Astrocyte of the cerebellum (primary cell): ENCODE measurements at places on chromosomes 11 and 22.

- DNase-seq: no peak
Observed at GRCh38 chr11:62130283-62131169, 6.7 kb downstream of the INCENP start.

DNA sequence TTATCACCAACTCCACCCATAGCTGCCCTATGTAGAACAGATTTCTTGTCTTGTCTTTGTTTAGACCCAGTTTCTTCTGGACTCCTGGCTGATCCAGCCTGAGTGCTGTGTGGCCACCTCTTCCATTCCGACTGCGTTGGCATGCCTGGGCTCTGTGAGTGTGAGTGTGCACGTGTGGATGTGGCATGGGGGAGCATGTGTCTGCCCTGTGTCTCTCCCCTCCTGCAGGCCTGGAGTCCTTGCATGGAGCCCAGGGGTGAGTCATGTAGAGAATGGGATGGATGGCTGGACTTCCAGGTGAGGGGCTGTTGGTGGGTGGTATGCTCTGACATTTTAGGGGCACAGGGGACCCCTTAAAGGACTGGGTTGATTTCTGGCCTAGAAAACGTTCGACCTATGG lies 194.7 kb downstream of the GRIK4 start:
- DNase-seq: no peak

DNA sequence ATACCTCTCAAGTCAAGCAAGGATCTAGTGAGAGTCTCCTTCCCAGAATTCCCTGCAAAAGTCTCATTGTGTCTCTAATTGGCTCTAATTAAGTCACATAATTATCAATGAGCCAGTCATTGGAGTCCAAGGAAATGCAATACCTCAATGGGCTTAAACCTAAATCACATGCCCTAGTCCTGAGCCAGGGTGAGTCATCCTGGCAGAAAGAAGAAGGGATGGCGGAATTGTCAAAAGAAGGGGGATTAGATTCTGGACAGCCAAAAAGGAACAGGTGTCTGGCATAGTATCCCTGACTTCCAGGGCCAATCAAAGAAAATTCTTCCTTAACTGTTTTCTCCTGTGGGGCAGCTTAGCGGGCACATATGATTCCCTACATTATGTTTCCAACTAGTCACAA lies 25.1 kb upstream of the LDLRAD3 start:
- DNase-seq: no peak

DNA sequence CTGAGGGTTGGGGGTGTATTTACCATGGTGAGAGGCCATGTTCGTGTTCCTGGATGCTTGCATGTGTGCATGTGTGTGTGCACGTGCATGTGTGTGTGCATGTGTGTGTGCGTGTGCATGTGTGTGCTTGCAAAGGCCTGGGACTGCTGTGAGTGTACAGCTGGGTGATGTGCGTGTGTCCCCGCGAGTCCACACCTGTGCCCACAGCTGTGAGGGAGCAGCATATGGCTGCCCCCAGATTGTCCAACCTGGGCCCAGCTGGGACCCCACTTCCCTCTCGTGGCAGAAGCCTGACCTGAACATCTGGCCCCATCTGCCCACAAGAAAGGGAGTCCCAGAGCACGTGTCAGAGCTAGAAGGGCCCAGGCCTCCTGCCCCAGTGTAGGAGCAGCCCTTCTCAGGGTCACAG lies 8.4 kb upstream of the CD248 start:
- DNase-seq: no peak

DNA sequence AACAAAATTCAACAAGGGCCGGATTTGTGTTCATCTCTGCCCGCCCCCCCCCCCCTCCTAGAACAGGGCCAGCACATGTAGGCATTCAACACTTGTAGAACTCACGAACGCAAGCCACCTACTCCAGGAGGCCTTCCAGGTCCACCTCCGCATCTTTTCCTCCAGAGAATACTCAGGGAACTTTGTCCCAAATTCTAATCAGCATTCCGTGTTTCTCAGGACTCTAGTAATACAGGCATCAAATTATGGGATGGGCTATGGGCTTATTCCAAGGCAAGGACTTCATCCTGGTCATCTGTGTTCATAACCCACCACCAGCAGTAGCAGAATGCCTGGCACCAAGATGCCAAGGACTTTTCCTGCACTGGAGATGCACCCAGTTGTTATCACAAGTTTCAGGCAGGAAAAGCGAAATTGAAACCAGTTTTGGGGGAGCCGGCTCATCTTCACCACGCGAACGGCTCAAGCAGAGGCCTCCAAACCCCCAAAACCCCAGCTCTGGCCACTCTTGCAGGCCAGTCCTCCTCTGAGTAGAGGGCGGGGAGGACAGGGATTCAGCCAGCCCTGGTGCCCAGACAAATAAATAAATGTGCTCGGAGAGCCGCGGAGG lies 462 bp downstream of the UBE2L6 start:
- DNase-seq: no peak

DNA sequence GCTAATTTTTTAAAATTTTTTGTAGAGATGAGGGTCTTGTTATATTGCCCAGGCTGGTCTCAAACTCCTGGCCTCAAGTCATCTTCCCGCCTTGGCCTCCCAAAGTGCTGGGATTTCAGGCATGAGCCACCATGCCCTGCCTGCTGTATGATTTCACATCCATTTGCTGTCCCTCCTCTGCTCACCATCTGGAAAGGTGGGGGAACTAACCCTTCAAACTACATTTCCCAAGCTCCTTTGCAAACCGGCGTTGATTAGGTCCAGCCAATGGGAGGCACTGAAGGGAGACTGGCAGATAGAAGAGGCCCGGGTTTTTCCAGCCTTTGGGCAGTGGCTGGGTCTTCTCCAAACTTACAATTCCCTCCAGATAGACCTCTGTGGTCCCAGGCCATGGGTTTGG lies 19.3 kb downstream of the RFPL1 start:
- DNase-seq: no peak

DNA sequence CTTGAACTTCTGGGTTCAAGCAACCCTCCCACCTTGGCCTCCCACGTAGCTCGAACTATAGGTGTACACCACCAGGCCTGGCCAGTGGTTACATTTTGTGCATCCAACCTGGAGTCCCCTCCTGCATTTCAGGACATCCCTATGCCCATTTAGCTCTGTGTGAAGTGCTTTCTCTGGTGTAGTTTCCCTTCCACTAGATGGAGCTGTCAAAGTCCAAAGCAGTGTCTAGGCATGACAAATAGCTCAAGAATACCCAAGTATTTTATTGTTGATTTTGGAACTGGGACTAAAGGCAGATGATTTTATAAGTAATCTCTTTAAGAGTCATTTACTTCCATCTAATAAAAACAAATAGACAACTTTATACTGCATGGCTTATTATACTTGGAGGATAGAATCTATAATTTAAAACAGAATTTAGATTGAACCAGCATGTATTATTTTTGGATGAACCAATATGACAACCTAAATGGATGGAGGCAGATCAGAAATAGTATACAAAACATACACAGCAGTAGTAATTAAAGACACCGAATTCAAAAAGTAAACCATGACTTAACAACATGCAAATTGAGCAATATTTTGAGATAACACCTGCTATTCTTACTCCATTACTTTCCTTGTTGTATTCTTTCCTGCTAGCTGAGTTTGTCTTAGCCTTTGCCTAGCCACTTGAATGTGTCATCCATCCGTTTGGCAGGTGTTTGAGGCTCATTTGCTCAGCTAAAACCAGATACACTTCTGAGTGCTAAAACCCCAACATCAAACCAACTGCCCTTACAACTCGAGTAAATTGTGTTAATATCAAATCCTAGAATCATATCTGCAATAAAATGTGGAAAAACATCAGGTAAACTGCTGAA lies 37.7 kb downstream of the EIF4ENIF1 start:
- peak; percentile 28 for DNase-seq

DNA sequence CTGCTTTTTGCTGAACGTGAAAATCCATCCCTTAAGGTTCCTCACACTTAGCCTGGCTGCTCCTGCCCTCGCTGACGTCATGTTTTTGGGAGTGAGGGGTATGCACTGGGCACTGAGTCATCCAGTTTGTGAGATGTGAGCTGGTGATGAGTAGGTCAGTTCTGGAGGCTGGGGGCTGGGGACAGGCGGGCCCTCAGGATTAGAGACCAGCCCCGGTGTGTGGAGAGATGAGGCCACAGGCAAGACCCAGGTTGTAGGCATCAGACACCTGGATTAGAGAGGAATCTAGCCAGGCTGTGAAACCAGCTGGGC lies 9.2 kb downstream of the KCNC1 start:
- no peak for DNase-seq

DNA sequence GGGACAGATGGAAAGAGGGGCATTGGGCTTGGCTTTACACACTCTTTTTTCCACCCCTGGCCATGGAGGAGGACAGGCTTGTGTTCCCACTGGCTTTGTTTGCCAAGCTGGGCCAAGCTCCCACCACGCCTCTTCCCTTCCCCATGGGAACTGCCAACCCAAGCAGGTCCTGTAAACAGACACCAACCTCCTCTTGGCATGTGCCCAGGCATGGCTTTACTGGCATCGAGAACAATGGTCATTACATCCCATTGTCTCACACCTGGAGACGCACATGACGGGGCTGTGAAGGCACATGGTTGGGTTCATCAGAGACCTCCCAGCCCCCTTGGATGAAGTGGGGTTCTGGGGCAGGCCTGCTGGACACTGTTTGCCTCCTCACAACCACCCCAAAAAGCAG lies 11.7 kb downstream of the SEC14L3 start:
- no peak for DNase-seq

- DNase-seq: no peak
Observed at GRCh38 chr11:107587306-107587979, 3.5 kb upstream of the ELMOD1 start.

DNA sequence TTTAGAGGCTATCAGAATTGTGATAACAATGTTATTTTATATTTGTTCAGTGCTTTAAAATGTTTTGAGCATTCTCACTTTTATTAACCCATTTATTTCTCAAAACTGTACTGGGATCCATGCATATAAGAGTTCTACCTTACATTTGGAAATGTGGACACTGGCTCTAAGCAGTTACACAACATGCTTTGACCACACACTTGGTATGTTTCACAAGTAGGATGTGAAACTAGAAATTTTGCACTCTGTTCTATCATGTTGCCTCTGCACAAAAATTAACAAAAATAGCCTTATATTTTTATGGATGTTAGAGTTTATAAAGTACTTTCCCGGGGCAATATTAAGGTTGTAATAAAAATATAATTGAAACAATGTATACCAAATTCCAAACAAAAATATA lies 126.9 kb upstream of the CHORDC1 start:
- no peak for DNase-seq

- no peak for DNase-seq
Observed at GRCh38 chr11:73154178-73154577, 12.1 kb upstream of the FCHSD2 start.

DNA sequence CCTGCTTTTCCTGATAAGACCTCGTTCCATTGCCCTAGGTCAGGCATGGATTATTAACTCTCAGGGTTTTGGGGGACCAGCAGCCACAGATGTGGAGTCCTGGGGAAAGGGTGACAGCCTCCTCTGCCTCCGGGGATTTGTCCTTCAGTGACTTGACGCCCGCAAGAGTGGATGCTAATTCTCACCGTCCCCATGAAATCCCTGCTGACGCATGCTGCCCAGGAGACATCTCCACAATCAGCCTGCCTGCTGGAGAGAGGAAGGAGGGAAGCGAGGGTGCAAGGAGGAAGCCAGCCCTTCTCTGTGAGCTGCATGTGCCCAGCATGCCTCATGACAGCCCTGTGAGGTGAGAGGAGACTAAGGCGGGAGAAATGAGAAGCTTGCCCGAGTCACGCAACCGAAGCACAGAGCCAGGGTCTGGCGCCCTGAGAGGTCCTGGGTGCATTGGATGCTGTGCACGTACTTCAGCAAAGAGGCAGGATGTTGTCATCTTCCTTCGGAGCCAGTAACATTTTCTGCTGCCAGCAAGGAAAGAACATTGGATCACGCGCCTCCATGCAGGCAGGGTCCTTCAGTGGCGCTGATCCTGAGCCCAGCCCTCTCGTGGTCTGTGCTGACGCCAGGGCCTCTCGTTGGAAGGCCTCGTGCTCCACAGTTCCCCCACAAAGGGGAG lies 27.3 kb upstream of the KRTAP5-6 start:
- no peak for DNase-seq

DNA sequence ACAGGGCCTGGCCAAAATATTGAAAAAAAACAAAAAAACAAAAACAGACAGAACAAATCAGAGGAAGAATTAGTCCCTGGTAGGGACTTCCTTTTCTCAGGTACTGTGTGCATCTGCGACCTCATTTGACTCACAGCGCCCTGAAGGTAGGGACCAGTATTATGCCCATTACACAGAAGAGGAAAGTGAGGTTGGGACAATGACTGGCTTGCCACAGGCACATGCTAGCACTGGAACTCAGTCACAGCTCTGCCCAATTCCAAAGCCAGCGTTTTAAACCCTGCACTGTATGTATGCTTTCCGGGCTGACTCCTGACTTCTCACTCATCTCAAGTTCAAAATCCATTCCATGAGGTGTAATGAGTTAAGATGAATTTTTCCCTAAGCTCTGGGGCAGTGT lies 3.3 kb downstream of the SEC14L4 start:
- no peak for DNase-seq

GRCh38 chr11:28524098-28524497 lies 415.9 kb downstream of the METTL15 start:
- no peak for DNase-seq

DNA sequence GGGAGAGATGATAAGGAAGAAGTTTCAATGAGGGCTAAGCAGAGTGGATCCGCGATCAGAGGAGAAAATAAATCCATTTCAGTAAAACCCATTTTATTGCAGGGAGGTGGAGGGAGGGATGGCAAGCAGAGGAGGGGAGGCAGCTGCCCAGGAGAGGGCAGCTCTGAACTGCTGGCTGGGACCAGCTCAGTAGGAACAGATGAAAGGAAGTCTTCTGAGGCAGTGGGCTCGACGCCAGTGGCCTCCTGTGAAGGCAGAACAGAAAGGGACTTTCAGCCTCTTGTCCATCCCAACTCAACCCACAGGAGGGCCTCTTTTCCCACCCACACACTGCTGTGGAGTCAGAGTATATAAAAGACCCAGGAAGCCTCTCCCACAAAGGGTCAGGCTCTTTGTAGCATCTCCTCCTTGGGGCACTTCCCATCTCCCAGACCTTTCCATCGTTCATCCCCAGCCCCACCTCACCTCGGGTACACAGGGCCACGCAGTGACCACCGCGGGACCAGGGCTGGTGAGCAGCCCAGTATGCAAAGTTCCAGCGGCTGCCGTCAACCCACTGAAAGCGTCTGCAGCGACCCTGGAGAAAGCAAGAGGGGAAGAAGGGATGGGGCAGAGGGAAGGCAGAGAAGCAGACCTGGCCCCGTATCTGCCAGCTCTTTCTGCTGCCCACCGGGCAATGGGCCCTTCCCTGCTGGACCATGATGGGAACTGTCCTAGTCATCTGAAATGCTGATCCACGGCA lies 3.0 kb downstream of the PRG2 start:
- DNase-seq: no peak

- DNase-seq: peak; percentile 95
Observed at GRCh38 chr11:27933992-27934829, 173.7 kb downstream of the KIF18A start.
